Daoy (cell line): ENCODE measurements at places on chromosomes 7 and 10.

DNA sequence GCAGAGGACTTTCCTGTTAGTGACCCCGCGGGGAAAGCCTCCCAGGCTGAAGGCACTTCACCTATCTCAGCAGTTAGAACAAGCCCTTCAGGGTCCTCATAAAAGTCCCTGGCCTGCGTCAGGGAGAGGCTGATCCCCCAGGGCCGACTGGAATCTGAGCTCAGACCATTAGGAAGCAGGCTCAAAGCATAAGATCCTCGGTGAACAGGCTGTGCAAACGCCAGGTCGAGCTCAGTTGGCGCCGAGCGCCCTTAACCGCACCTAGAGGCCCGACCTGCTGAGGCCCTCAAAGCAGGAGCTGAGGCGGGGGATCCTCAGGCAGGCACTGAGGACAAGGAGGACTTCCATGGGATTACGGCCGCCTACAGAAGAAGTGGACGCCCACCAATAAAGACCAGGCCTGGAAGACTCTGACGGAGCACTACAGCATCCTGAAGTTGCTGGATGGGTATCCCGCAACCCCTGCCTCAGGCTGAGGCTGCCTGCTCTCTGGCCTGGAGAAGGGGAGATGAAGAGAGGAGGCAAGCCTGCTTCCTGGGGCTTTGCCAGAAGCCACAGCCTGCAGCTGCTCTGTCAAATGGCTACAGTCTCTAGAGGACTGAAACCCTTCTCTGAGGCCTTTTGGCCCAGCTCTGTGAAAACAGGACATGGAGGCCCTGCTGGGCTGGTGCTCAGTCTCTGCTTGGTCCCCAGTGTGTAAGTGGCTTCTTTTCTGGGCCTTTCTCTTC lies 29.9 kb downstream of the LIPJ start:
- DNase-seq: no peak

- DNase-seq: no peak
Measured at GRCh38 chr7:824664-825063, 7.6 kb upstream of the SUN1 start.

GRCh38 chr10:124033887-124034218 lies 59.5 kb downstream of the CHST15 start:
- DNase-seq: peak; percentile 69

DNA sequence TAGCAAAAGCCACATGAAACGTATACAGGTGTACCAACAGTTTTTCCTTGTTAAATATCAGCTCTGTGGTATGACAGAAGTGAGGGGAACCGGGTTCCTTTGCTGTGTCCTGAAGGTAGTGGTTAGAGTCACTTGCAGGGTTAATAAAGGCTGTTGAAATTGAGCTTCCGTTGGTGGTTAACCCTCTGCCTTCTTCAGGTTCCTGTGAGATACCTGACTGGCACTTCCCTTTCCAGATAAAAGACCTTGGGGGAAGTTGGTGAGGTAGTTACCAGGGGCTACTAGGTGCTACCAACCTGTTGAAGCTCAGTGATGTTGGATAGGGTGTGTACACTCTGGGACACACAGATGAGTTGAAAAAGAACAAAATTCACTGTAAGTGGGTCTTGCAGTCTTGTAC lies 384.1 kb downstream of the GATA3 start:
- no peak for DNase-seq

DNA sequence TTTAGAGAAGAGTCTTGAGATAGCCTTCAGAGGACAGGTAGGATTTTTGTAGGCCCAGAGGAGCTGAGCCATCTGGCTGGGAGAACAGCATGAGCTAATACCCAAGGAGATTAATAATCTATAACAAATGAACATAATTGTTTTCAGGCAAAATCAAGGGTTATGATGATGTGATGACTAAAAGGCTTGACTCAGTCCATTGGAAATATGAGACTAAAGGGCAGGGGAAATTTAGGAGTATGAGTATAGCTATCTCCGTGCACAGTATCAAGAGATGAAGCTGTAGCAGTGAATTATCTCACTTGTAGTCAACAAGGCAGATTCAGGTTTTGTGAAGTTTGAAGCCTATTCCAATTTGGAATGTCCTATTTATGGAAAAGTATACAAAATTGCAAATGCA lies 40.1 kb downstream of the CSTF2T start:
- DNase-seq: no peak

- peak; percentile 97 for DNase-seq
Measured at GRCh38 chr10:70233109-70233938, at the start of gene PPA1. Gene PPA1 (minus strand): TSS chr10:70233429. CDS start chr10:70233327, 102 bp downstream.

- DNase-seq: no peak
Measured at GRCh38 chr10:122296363-122297120, 25.4 kb downstream of the BTBD16 start.

GRCh38 chr7:27917774-27918314 lies 177.9 kb downstream of the TAX1BP1 start:
- peak; percentile 83 for DNase-seq

GRCh38 chr10:106795619-106796018 lies 368.9 kb downstream of the SORCS1 start:
- DNase-seq: no peak

- no peak for DNase-seq
Measured at GRCh38 chr7:157475095-157475494, 138.3 kb downstream of the DNAJB6 start.

DNA sequence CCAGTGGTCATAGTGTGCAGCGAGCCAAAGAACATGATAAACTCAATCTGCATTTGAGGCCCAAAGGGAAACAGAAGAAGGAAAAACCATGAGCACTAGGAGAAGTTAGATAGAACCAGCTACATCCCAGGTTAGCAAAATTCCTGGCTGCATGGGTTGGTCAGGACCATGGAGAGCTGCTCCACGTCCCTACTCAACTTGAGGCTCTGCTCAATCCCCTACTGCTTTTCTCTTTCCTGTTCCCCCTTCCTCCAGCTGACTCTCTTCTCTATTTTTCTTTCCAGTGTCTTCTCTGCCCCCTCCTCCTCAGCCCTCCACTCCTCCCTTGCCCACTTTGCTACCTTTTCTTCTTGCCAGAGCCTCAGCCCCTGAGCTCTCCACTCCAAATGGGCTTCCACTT lies 21.9 kb upstream of the VSIR start:
- DNase-seq: peak; percentile 20

DNA sequence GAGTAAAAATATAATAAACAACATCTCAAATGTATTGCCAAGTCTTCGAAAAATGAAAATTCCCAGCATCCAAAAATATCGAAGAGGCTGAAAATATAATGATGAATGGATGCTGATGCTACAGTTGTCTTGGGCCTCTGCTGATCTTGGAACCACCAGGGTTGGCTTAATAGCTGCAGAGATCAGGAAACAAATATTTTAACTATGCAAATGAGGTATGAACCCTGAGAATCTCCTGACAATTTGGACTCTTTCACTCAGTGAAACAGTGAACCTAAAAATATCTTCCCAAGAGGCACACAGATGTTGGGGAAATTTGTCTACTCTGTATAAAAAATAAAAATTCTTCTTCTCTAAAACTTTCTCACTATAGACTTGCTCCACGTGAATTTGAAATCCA lies 97.7 kb upstream of the EGFR start:
- no peak for DNase-seq

GRCh38 chr10:114286921-114287320 lies 47.9 kb downstream of the VWA2 start:
- DNase-seq: no peak

- DNase-seq: no peak
Measured at GRCh38 chr10:15640536-15641085, 79.1 kb downstream of the ITGA8 start.

DNA sequence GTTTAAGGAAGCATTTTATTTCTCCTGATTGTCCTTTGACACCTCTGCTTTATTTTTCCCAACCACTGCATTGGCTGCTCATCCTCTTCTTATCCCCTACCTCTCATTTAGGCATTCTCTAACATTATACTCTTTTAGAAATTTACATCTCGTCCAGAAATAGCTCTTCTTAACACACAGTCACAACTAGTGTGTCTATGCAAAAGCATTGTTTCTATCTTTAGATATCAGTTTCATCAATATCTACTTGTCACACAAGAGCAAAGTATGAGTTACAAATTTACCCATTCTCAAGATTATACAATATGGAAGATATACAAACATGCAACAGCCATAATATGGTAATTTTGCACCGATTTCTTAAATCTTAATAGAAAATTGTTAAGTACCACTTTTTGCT lies 35.7 kb upstream of the MDFIC start:
- DNase-seq: no peak

GRCh38 chr7:142583446-142583845 lies 165.8 kb upstream of the PRSS1 start:
- DNase-seq: peak; percentile 94

GRCh38 chr10:96450529-96451207 lies 63.1 kb downstream of the TLL2 start:
- no peak for DNase-seq
